ENCODE measurements at places on chromosomes 2 and 18.
A peak's percentile ranks its signal among the peaks of the same experiment; 100 is the strongest.

- no peak for DNase-seq
Measured at GRCh38 chr18:46343456-46343855, 239.3 kb downstream of the HAUS1 start.

DNA sequence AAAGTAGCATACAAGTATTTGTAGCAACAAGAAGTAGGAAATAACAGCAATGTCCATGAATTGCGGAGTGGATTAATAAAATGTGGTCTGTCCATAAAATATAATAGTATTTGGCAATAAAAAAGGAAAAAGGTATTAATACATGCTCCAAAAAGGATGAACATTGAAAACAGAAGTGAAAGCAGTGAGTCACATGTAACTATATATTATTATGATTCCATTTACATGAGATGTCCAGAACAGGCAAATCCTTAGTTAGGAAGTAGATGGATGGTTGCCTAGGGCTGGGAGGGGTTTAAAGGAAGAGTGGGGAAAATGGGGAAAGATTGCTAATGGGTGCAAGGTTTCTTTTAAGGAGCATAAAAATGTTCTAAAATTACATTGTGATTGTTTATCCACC lies 44.5 kb downstream of the CCDC74A start:
- DNase-seq = no peak

DNA sequence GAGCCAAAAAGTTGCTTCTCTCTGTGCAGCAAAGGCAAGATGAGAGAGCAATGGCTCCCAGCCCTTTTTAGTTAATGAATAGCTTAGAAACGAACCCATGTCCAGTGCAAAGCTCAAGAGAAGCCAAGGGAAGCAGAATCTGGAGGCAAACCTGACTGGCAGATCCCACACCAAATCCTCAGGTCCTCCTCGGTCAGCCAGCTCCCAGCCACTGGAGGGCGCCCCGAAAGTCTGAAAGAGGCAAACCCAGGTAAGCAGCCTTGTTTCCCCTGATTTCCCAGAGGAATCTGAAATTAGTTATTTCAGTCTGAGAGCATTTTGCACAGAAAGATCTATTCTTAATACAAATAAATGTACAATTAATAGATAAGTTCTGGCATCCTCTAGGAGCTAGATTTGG lies 71.3 kb upstream of the PID1 start:
- no peak for DNase-seq

DNA sequence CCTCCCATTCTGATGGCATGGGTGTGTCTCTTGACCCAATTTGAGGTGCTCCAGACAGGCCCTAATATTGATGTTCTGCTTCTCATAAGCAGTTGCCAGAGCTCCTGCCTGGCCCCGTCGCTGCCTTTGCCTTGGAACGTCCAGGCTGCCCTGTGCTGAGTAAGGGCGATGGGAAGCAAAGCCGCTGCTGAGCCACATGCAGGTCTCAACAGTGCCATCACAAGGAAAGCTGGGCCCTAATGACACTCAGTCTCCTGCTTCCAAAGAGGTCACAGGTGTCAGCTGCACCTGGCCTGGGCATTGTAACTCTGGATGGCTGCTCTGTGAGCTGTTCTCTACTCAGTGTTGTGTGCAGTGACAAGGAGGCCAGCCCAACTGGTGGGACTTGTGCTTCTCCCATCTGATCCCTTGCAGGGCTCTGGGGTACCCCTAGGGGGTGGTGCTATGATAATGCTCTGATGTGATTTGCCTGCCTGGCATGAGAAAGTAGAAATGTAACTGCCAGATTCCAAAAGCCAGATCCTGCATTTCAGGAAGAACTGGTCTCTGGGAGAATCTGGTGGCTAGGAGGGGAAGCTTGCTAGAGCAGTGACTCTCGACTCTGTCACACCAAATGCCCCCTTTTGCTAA lies 8.7 kb downstream of the TTC39C start:
- DNase-seq = no peak

DNA sequence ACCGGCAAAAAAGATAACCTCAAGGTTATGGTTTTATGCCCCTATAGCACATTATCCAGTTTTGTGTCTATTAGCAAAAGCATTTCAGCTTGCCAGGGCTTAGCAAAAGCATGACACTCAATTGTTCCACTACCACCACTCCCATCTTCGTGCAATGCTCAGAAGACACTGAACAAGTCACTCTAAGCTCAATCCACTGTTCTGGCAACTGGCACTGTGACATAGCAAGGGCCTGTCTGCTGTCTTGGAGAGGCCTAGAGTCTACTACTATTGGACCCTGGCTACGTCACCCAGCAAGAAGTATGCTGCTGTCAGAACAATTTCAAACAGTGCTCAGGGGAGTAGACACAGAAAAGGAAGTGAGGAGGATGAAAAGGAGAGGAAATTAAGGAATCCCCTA lies 103.5 kb upstream of the PPP1CB start:
- peak; percentile 37 for DNase-seq

DNA sequence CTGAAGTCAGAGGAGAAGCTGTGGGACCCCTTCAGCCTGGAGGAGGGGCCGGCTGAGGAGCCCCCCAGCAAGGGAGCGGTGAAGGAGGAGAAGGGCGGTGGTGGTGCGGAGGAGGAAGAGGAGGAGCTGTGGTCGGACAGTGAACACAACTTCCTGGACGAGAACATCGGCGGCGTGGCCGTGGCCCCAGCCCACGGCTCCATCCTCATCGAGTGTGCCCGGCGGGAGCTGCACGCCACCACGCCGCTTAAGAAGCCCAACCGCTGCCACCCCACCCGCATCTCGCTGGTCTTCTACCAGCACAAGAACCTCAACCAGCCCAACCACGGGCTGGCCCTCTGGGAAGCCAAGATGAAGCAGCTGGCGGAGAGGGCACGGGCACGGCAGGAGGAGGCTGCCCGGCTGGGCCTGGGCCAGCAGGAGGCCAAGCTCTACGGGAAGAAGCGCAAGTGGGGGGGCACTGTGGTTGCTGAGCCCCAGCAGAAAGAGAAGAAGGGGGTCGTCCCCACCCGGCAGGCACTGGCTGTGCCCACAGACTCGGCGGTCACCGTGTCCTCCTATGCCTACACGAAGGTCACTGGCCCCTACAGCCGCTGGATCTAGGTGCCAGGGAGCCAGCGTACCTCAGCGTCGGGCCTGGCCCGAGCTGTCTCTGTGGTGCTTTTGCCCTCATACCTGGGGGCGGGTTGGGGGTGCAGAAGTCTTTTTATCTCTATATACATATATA lies 46.0 kb downstream of the BOLA3 start:
- DNase-seq = no peak

- DNase-seq = no peak
Measured at GRCh38 chr2:210635257-210635656, 78.9 kb downstream of the CPS1 start.

GRCh38 chr2:104340879-104341828 lies 512.8 kb upstream of the POU3F3 start:
- DNase-seq = no peak

DNA sequence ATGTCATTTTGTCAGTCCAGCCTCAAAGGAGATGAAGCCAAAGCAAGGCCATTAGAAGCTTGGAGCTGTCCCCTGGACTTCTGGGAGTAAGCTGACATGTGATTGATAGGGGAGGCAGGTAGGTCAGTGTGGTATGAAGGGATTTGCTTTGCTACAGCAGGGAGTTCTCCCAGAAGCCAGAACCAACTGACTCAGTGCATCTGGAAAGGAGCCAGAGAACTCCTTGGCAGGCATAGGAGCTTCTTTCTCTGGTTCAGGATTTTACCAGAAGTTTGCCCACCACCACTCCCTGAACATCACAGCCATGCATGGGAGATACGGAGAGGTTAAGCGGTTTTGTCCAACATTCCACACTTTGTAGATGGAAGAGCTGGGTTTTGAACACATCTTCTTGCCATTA lies 24.5 kb upstream of the KCNE4 start:
- DNase-seq = peak; percentile 15

GRCh38 chr2:65781756-65782155 lies 349.4 kb upstream of the SPRED2 start:
- DNase-seq = no peak
